Activated CD4-positive, alpha-beta T cell treated with anti-CD3 and anti-CD28 coated beads for 48 hours (primary cell): ENCODE measurements at places on chromosomes 12 and 14.

GRCh38 chr14:35402323-35403113, 2.0 kb downstream of the NFKBIA start:
- DNase-seq = peak; percentile 62

DNA sequence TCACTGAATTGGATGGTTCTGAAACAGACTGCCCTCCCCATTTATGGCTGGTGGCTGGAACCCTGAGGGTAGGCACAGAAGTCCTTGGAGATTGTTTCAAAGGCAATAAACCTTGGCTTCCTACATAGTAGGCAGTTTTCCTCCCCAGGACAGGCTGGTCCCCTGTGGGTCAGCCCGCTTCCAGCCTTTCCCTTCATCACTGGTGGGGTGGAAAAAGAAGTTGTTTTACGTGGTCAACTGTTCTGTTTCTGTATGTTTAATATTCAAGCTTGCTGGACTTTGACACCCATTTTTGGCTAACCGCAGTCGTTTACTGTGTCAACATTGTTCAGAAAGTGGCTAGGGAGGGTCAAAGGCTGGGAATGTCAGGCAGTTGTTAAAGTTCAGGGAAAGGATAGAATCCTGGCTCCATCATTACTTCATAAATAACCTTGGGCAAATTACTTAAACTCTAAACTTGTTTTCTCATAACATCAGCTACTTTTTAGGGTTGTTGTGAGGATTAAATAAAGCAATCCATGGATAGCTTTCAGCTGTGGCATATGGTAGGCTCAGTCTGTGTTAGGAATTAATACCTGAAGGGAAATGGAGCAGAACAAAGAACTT, 2.4 kb downstream of the KLHDC2 start:
- no peak for DNase-seq

DNA sequence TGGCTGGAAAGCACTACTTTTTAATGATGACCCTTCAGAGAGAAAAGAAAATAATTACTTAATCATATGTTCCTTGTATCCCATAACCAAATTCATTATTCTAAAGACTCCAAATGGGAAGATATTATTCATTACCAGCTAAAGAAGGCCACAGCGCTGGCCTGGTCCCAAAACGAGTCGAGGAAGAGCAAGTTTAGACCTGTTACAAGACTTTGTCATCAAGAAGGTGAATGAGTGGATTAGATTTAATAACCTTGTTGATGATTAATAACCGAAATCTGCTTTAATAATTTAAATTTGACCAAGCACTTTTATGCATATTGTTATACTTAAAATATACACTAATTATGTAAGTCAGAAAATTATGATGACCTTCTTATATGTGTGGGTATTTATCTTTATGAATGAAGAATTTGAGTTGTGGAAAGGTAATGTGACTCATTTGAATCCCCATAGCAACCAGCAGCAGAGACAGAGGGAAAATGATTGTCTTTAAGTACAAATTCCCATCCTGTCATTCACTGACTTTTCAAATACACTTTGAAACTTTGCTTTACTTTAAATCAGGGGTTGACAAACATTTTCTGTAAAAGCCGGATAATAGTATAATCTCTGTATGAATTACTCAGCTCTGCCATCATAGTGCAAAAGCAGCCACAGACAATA, 200.3 kb upstream of the NPAS3 start:
- no peak for DNase-seq

DNA sequence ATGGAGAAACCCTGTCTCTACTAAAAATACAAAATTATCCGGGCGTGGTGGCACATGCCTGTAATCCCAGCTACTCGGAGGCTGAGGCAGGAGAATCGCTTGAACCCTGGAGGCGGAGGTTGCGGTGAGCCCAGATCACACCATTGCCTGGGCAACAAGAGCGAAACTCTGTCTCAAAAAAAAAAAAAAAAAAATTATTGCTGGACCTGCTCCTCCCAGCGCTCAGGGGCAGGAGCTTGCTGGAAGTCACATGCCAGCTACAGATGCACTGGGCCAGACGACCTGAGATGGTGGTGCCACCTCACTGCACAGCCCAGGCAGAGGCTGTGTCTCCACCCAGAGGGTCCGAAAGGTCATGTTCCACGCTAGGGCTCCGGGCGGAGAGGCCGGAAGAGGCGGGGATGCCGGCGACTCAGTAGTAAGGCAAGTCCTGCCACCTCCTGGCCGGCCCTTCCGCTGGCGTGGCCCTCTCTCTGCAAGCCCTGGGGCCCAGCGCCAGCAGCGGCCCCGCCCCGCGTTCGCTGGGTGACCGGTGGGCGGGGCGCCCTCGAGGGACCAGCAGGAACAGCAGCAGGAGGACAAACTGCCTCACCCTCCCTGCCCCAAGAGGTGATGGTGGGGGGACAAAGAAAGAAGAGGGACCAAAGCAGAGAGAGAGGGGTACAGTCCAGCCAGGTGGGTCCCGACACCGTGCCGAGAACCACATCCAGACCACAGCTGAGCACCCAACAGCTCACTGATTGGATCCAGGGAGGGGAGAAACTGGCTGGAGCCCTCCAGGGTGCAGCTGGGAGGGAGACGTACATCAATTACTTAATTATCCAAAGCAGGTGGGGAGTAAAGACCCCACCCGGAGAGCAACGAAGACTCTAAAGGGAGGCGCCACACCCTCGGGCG, 3.6 kb upstream of the RHOF start:
- no peak for DNase-seq

DNA sequence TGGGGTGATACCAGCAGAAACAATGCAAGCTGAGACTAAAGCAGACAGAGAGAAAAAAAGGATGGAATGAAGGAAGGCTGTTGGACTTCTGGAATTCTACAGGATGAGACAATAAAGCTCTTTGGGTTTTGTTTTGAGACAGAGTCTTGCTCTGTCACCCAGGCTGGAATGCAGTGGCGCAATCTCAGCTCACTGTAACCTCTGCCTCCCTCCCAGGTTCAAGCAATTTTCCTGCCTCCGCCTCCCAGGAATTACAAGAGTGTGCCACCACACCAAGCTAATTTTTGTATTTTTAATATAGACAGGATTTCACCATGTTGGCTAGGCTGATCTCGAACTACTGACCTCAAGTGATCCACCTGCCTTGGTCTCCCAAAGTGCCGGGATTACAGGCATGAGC, 115.4 kb downstream of the EXOC5 start:
- no peak for DNase-seq

DNA sequence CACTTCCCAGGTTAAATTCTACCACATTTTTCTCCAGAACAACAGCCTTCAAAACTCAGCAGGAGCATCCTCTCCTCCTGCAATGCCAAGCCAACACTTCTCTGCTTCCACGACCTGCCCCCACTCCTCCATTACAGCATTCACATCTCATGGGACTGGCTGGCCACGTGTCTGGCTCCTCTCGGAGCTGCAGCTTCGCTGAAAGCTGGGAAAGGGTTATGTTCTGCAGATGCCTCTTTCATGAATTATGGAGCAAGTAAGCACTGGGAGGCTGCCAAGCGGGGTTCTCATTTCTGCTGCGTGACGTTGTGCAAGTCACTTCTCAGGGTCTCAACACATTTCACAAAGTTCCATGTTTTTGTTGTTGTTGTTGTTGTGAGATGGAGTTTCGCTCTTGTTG, 142.2 kb upstream of the RFLNA start:
- no peak for DNase-seq

DNA sequence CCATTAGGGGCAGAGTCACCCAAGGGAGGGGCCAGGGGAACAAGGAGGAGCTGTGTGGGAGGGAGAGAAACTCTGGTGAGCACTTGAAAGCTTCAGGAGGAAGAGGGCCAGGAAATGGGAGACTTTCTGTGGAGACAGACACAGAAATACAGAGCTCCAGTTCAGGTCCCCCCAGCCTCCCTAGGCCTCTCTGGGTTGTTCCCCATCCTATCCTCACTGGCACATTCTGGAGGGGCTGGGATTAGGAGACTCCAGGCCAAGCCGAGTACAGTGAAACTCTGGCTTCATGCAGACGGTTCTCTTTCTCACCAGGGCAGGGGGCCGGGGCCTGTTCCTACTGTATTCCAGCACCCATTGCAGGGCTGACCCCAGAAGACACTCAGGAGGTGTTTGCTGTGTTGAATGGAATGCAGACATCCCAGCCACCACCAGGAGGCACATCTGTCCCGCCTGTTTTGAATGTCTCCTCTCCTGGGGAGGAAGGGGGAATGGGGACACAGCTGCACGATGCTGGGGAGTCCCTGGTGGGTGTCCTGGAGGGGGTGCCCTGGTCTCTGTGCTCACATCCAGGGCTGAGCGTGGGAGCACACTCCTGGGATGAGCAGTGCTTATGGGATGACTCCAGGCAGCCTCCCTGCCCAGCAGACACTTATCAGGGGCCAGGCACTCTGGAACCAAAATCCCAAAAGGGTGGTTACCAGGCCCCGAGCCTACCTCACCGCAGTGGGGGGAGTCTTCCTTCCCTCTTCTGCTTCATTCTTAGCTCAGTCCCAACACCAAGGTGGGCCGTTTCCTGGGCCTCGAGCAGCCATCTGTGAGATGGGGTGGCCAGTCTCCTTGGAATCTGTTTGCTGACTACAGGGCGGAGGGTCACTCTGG, 5.5 kb upstream of the KRT84 start:
- peak; percentile 18 for DNase-seq

DNA sequence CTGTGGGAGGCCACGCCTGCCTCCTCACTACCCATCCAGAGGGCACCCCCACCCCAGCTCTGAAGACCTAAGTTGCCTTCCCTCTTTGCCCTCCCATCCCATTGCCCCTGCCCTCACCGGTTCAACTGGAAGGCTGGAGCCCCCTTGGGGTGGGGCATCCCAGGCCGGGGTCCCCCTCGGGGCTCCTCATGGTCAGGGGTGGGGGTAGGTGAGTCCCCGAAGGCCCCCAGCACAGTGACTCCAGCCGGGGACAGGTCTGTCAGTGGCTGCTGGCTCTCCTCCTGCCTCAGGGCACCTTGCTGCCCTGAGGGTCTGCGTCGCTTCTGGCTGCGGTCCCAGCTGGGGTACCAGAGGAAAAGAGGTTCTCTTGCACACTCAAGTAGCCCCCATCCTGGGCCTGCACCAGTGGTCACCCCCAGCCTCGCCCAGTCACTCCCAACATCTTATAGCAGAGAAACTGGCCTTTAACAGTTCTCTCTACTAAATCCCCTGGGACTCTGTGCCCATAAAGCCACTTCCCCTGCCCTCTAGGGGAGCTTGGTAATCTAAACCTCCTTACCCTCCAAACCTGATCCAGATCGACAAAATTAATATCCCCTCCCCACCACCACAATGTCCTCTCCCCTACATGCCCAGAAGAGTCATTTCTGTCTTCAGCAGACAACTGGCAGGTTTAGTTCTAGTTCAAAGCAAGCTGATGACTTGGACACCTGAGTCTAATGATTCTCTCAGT, 5.1 kb downstream of the PIANP start:
- DNase-seq = no peak

GRCh38 chr14:101369194-101369915, 191.9 kb upstream of the DIO3 start:
- DNase-seq = no peak

GRCh38 chr12:111111681-111112080, 191.3 kb upstream of the MYL2 start:
- DNase-seq = no peak

DNA sequence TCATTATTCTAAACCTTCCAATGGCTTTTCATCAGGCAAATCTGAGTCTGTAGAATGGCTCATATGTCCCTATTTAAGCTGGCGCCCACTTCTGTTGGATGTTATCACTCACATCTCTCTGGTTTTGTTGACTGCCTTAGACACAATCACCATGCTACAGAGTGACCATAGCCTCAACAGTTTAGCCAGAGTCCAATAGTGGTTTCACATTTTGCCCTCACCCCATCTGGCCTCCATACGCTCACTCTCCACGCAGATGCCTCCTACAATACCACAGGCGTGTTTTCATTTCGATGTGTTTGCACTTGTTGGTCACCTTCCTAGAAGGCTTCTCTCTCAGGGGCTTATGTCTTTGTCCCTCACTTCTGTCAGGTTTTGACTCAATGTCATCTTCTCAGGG, 3.4 kb downstream of the KLRB1 start:
- DNase-seq = no peak
